Ecto neural progenitor cell (in vitro differentiated cells): ENCODE measurements at places on chromosomes 12 and 14.

DNA sequence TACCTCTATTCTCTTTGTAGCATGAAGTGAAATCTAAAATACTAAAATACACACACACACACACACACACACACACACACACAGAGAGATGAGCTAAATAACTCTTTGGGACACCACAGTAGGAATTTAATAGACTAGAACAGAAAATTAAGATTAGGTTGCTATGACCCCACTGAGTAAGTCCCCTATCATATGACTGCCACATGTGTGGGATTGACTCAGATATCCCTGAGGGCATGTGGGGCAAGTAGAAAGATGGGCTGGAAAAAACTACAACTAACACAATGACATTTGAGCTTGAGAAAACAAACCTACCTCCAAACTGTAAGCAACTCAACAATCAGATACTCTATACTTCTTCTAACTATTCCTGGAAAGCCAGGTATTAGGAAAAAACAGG, 27.0 kb downstream of the SLC25A21 start:
- DNase-seq, result no peak

DNA sequence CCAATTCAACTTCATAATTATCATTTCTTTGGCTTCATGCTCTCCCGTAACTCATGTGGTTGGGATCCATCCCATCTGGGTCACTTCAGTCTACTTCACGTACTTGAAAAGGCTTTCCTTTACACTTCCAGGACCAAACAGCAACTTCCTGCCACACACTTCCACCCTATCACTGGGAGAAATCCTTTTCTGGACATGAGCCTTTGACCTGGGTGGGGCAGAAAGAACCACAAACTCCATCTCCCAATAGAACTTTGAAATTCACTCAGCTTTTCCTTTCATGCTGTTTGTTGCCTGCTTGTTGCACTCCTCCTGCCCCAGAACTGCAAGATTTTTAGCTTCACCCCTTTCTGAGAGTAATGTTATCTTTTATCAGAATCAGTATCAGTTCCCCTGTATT, 18.4 kb upstream of the GALNT16 start:
- DNase-seq, result no peak

- DNase-seq, result no peak
Measured at GRCh38 chr12:25686351-25686750, 133.3 kb upstream of the LMNTD1 start.

- DNase-seq, result no peak
Measured at GRCh38 chr14:31726337-31726736, 165.1 kb downstream of the NUBPL start.

DNA sequence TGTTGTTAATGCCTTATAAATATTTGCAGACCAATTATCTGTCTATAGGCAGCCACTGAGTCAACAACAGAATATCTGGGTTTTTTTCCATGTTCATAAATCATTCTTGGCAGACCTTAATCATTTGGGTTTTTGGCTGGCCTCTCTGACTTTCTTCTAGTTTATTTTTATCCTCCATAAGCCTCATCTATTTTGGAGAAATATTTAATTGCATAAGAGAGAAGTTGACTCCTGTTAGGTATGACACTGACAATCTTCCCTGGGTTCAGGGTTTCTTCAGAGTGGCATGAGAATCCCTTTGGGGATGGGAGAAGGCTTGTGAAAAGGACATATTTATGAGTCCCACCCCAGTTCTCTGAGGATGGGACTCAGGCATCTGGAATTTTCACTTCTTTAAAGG, 299.8 kb downstream of the NRXN3 start:
- no peak for DNase-seq

- no peak for DNase-seq
Measured at GRCh38 chr14:23566112-23566777, 1.3 kb downstream of the AP1G2 start.
